HCT116 (cell line): ENCODE measurements at places on chromosomes 12 and 14. TPM values are rescaled to one million over a fixed set of nuclear protein-coding genes. Genes with fewer than 3 reads are reported as not detected.

DNA sequence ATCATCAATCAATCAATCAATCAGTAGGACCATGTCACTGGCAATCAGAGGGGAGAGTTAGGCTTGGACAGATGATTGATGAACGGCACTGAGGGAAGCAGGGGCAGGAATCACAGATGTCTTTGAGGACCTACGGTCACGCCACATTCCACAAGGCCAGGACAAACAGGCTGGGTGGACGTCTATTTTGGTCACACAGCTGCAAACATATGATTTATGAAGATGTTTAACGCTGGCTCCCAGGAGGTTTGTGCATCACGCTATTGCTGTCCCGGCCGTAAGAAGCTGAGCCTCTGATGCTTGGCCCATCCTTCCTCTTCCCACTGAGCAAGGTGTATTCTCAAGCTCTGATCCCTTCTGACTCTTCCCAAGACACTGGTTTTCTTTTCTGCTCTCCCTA, 160.8 kb downstream of the FOXN3 start:
- no peak for DNase-seq

GRCh38 chr12:57280211-57281062, 29.4 kb upstream of the STAC3 start:
- DNase-seq = peak; percentile 79

DNA sequence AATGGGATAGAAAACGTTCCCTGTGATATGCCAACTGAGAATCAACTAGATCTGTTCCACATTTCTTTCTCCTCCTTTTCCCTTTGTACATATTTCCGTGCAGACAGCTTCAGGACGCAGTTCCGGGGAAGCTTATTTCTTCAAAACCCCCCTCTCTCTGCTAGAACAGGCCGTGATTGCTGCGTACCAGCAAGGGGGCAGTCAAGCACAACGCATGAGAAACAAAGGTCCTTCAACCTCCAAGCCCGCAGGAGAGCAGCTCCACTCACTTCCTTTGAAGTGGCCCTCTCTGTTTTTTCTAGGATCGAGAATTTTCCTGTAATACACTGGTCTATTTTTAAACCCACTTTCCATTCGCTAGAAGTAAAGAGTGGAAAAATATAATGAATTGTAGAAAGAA, 80.8 kb downstream of the ZNF664 start:
- peak; percentile 12 for DNase-seq

GRCh38 chr12:7026854-7027253, 8.6 kb upstream of the LPCAT3 start:
- no peak for DNase-seq

DNA sequence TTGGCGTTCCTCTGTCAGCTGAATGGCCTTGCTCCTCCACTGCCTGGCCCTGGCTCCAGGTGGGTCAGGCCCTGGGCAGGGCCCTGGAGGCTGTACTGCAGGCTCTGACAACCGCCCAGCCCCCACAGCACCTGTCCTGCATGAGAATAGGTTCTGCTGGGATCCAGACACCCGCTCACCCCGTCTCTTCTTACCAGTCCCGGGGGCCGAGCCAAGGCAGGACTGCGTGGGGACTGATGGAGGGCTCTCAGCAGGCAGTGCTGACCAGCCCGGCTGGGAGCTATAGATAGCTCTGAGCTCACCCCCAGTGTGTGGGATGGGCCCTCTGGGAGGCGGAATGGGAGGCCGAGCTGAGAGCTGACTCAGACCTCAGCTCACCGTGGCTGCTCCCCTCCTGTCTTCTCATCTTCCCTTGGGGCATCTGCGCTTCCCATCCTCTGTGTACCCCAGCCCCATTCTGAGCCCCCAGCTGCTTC, 39.6 kb downstream of the TEAD4 start:
- no peak for DNase-seq

Gene TAS2R20
- 0.76 TPM for total RNA-seq

- no peak for DNase-seq
Measured at GRCh38 chr12:132437252-132437932, 52.6 kb upstream of the FBRSL1 start.

DNA sequence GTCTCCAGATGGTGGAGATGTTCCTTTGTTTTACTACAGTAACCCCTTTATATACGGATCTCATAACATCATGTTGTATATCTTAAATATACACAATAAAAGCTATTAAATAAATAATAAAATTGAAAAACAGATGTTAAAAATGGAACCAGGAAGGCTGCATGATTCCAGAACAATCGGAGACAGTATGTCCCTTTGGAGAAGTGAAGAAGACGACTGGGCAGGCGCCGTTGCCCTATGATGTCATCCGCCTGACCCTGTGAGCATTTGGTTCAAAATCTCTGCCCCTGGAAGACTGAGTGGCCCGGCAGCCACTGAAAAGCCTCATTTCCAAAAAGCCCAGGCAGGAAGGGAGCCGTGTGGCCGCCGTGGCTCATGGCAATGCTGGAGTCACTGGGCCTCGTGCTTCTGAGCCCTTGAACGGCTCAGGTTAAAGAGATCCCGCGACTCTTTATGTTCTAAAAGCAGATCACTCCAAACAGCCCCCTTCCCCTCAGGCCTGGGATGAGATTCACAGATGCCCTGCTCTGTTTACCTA, 30.8 kb downstream of the RIMBP2 start:
- no peak for DNase-seq

- DNase-seq = no peak
Measured at GRCh38 chr14:48193893-48194292, 518.5 kb upstream of the MDGA2 start.

Gene AHNAK2
- 45.0 TPM for total RNA-seq

DNA sequence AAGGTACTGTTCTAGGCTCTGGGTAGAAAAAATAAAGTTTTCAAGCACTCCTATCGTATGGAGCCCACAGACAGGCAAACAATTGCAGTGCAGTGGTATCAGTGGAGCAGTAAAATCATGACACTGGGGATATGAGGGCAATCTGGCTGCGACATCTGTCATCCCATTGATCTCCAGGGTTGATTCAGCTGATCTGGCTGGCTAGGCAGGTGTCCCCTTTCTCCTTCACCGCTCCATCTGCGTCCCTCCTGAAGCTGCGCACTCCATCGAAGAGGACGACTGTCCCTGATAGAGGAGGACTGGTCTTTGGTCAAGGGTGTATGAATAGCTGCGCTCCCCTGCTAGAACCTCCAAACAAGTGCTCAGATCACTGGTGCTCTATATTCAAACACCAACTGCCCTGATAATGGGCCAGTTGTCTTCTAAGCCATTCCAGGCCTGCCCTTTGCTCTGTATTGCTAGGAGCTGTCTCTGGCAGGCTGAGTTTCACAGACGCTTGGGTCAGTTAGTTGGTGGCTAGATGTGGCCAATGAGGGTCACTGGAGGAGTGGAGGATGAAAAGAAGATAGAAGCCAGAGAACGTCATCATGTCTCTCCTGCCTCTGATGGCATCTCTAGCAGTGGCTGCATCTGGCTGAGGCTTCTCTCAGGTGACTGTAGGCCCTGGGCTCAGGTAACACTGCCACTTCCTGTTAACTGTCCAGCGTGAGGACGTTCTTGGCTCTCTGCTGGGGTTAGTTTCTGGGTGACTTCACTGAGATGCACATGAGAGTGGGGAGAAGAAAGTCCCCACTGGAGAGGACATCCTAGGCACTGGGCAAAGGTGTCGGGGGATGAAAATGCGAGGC, 205.0 kb upstream of the FOXN3 start:
- no peak for DNase-seq

GRCh38 chr14:68230950-68231717, 411.6 kb downstream of the RAD51B start:
- no peak for DNase-seq

GRCh38 chr12:108115123-108116121, 13.7 kb upstream of the WSCD2 start:
- no peak for DNase-seq

- no peak for DNase-seq
Measured at GRCh38 chr12:112153181-112153892, 28.0 kb downstream of the TRAFD1 start.

GRCh38 chr14:74018174-74018585, 908 bp downstream of the ENTPD5 start:
- no peak for DNase-seq

GRCh38 chr12:70637303-70638085, at the start of gene PTPRB:
Gene PTPRB, minus strand, starts transcription at chr12:70637429. Its CDS starts 34 bp downstream, at chr12:70637395.
- DNase-seq = no peak

- DNase-seq = no peak
Measured at GRCh38 chr12:108629824-108630476, 3.7 kb downstream of the SELPLG start.

DNA sequence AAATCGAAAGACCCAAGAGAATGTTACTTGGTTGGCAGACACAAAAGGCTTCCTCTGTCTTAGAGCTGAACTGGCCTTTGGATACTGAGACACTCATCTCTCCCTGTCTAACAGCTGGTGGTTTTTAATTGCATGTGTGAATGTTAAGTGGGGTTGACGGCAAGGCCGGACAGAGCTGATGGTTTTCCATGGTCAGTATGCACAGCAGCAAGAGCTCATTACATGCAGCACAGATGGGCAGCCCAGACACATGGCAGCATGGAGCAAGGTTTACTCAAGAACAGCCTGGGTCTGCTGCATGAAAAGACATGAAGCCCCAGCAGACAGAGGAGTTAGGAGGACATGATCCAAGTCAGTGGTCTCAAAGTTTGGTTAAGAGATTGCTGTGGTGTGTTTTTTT, 27.8 kb upstream of the CACNA2D4 start:
- no peak for DNase-seq

GRCh38 chr12:8572507-8572906, 31.8 kb upstream of the CLEC4E start:
- DNase-seq = no peak

Gene STAC3
- total RNA-seq = 2.5 TPM

GRCh38 chr14:90696720-90697119, 119.5 kb downstream of the TTC7B start:
- DNase-seq = no peak

Gene FOXN4
- total RNA-seq = 0.52 TPM

DNA sequence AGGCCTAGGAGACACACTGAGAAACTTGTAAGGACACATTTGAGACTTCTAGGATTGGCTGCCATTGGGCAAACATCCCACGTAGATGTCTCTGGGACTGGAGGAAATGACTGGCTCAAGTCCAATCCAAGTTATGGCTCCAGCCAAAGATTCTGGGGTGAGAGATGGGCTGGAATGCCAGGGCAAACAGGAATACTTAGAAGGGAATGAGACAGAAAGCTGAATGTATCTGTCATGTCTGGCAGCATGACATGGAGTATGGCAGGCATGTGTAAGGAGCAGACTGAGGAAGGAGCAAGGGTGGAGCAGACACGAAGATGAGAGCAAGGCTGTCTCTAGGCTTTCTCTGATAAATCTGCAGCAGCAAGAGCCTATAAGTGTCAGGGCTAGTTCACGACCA, 209.2 kb downstream of the PHLDA1 start:
- no peak for DNase-seq

Gene PTPN6
- 47.7 TPM for total RNA-seq

Gene CCDC175
- total RNA-seq = not detected

Gene HOXC11
- 0.22 TPM for total RNA-seq

Gene SINHCAF
- total RNA-seq = 179 TPM

DNA sequence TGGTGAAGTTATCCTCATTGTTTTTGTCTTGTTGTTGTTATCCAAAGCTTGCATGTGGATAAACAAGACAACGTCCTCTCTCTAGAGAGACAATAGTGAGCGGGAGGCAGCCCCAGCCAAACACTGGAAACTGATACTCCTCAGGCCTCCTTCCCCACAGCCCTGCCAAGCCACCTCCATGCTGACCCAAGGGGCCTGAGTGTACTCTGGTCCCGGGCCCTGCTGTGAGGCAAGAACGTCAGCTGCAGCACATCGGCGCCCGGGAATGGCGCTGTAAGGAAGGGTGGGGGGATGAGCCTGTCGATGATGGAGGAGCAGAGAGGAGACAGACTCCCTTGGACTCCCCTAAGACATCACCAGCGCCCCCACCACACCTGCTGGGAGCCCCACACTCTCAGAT, 83.6 kb downstream of the ANO2 start:
- DNase-seq = no peak

GRCh38 chr12:124153392-124153791, 141.5 kb upstream of the RFLNA start:
- DNase-seq = no peak

DNA sequence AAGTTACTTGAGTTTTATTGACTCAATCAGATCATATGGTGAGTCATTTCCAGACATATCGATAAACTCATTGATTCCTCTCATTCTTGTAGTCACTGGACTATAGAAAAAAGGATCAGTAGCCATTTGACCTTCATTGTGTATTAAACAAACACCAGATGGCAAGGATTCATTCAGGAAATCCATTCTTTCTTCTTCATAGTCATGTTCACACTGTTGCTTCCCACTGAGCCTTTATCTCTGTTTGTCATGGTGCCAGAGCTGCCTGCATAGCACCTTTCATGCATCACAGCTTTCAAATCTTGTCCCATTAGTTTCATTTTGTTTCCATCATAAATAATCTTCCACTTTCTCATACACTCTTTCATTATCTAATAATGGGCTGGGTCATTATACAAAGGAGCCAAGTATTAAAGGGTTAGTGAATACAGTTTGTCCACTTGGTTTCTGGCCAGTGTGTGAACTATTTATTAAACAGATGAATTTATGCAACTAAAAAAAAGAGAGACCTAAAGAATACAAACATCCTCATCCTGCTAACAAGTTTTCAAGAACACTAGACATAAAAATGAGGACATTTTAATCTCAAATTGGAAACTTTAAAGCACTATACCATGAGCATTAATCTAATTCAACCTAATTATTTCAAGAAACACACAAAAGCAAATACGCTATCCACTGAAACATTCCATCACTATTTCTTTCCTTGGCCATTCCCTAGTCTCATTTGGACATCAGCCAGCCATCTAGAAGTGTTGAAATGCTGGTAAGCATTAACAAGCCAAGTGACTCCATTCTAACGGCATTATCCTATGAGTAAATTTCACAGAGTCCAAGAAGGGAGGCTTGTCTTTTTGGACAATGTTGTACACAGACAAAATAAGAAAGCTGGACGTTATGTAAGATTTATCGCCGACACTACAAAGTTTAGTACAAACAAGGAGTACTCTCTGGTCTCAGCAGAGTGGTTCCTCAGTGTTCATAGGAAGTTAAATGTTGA, 476.5 kb downstream of the FOXG1 start:
- no peak for DNase-seq

Gene PITPNM2
- total RNA-seq = 15.2 TPM

Gene PTPRR
- total RNA-seq = 0.27 TPM

Gene B4GALNT3
- 18.2 TPM for total RNA-seq

DNA sequence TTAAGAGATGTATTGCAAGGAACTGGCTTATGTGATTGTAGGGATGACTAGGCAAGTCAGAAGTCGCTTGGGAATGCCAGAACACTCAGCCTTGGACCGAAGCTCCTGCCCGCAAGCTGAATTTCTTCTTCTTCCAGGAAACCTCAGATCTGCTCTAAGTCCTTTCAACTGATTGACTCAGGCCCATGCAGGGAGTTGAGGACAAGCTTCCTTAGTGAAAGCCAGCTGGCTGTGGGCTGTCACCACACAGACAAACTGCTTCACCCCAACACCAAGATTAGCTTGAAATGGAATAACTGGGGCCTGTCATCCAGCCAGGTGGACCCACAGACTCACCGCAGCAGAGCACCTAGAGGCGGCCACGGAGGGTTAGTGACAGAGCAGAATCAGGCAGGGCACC, 24.7 kb downstream of the BDKRB2 start:
- DNase-seq = no peak

GRCh38 chr12:117045160-117046010, 53.8 kb downstream of the TESC start:
- DNase-seq = no peak
